Adrenal gland (tissue), 19 donors: ENCODE measurements at places on chromosomes 5 and 9.

GRCh38 chr5:39446231-39446630, 21.5 kb upstream of the DAB2 start:
- DNase-seq: no peak

DNA sequence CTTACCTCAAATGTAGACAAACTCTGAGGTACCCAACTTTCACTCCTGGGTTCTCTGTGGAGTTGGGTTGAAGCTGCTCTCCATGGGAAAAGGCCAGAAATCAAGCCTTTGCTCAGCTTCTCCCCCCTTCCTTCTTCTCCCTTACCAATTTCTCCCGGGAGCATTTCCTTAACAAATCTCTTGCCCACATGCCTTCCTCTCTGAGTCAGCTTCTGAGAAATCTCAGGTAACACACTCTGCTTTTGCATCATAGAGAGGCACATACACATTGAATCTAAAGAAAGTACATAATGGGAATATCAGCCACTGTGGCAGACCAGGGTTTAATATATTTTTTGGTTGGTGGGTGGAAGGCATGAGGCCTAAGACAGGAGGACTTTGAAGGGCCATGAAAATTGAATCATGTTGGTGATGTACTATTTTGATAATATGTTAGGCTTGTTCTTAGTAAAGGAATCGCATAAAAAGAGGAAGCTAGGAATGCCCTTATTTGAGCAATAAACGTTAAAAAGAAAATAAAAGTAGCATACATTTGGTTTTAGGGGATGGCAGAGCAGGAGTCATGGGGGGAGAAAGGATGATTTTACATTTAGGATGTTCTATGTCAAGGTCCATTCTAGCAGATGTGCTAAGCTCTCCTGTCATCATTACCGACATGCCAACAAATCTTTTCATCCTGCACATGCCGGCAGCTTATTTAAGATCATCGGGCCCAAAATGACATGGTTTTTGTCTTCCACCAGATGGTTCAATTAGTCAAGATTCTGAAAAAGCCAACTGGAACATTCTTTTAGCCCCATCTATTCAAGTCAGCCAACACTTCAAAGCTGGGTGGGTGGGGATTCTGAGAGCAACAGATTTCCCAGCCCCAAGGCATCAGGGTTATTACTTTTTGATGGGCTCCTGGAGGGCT, 199.5 kb upstream of the CLINT1 start:
- DNase-seq: no peak

- DNase-seq: no peak
These were observed 122.9 kb upstream of the DAB2 start for GRCh38 chr5:39547553-39548154.

- DNase-seq: no peak
These were observed 154.1 kb downstream of the SNX18 start for GRCh38 chr5:54671681-54672080.

GRCh38 chr5:179120951-179121666, 60.9 kb downstream of the ZNF354C start:
- DNase-seq: no peak

GRCh38 chr5:56126487-56127179, 106.5 kb downstream of the ANKRD55 start:
- DNase-seq: no peak

DNA sequence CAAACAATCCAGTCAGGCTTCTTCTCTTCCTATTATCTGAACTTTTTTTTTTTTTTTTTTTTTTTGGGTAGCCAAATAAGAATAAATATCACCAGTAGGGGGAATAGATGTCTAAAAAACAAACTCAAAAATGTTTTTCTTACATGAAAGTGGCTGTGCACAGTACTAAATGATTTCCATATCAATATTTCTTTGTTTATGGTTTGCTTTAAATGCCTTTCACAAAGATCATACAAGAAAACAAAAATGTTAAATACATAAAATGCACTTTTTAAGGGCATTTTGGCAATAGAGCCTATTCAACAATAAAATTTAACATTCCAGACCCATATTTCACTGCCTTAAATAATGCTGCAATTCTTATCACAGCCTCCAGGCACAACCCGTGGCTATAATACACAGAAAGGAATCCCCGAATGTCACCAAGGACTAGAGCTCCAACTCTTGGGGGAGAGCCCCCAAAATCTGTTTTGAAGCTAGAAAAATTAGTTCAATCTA, 91.1 kb upstream of the TBCA start:
- no peak for DNase-seq

DNA sequence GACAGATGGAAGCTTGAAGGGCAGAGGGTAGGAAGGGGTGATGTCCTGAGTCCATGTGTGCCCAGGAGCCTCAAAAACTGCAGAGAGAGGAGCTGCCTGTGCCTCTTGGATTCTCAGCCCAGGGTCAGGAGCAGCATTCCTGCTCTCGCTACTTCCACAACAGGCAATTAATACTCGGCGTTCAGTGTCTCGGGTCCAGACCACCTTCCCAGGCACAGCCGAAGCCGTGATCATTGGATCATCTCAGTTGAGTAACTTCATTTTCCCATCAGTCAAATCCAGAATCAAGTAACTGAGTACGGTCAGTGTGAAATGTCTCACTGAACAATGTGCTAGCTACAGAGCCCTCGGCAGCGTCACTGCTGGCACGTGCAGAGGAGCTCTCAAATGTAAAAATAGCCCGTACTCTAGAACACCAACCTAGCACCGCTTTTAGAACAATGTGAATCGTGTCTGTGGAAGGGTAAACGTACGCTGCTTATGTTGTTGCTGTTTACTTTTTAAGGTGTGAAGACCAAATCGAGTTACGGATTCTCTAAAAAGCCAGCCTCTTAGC, 63.5 kb upstream of the IRX4 start:
- DNase-seq: no peak

- no peak for DNase-seq
These were observed 333.3 kb downstream of the SEMA5A start for GRCh38 chr5:9212605-9213004.

DNA sequence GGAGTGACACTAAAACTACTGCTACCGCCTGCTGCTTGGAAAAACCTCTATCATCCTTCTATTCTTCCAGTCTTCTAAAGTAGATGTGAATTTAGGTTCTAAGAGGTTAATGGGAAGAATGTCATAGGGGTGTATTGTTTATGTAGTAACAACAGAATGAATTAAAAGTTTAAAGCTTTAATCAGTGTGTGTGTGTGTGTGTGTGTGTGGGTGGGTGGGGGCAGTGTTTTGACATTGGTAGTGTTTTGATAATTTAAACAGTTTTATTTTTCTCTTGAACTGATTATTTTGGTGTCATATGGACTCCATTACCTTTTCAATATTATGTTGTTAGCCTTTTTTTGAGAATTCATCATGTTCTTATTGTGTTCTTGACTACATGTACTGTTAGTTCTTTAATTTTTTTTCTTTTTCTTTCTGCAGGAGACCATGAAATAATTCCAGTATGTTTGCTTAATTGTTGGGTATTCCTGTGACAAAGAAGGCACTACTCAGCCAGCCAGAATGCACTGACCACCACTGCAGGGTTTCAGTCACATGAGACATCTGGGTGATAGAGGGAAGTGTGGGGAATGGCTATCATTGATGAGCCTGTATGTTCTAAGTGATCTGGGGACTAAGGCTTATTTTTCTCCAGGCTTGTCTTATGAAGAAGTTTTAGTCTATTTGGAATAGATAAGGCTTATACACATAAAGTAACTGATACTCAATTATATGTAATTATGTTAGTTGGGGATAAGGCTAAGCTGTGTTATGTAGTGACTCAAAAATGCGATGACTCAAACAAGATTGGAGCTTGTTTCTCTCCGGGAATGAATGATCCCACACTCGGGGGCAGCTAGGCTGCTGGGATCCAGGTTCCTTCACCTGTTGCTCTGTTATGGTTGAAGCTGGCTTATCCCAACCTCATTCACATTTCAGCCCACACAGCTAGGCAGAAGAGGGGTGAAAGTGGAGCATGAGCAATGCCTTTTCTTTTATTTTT, 50.2 kb upstream of the ACTBL2 start:
- DNase-seq: no peak

- no peak for DNase-seq
These were observed 2.7 kb upstream of the DCP2 start for GRCh38 chr5:112973904-112974303.

- DNase-seq: no peak
These were observed 82.5 kb upstream of the HMHB1 start for GRCh38 chr5:143729334-143729946.

GRCh38 chr9:137016436-137016835, 11.6 kb downstream of the ABCA2 start:
- no peak for DNase-seq

GRCh38 chr9:15191378-15191777, 115.6 kb downstream of the TTC39B start:
- no peak for DNase-seq

DNA sequence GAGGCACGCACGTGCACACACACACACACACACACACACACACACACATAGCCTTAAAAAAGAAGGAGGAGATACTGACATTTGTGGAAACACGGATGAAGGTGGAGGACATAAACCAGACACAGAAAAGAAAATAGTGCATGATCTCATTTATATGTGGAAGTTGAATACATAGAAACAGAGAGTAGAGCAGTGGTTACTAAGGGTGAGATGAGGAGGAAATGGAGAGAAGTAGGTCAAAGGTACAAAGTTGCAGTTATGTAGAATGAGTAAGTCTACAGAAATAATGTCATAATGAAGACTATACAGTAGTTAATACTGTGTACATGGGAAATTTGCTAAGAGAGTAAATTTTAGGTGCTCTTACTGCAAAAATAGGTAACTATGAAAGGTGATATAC, 412.2 kb upstream of the CDH9 start:
- DNase-seq: no peak

GRCh38 chr5:35954175-35954574, 15.8 kb upstream of the CAPSL start:
- DNase-seq: no peak

- DNase-seq: no peak
These were observed 29.0 kb downstream of the COL15A1 start for GRCh38 chr9:98972716-98973115.

DNA sequence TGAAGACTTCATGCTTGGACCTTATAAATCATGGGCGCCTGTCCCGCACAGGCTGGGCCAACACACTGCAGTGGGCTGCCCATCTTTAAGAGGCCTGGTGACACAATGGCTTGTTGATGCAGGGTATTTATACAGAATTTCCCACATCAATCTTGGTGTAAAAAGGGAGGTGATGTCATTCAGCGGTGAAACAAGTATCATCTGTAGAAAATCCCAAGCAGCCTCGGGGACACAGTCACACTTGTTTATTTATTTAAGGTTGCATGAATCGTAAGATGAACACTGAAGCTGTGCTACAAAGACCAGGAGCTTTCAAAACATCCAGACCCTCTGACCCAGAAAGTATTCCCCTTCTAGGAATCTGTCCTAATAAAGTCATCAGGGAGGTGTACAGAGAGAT, 40.5 kb downstream of the SMIM23 start:
- DNase-seq: no peak

- DNase-seq: no peak
These were observed 8.8 kb downstream of the TMEM171 start for GRCh38 chr5:73129143-73129542.

DNA sequence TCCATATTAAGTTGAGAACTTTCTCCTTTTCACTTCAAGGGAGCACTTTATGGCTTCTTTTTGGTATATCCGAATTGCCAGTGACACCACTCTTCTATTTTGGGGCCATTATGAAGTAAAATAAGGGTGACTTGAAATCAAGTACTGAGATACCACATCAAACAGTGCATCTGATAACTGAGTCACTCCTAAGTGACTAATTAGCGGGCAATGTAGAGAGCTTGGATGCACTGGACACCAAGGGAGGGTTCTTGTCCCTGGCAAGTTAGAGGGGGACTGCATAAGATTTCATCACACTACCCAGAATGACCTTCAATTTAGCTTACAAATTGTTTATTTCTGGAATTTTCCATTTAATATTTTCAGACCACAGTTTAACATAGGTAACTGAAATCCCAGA, 813.9 kb upstream of the CDH10 start:
- DNase-seq: no peak

DNA sequence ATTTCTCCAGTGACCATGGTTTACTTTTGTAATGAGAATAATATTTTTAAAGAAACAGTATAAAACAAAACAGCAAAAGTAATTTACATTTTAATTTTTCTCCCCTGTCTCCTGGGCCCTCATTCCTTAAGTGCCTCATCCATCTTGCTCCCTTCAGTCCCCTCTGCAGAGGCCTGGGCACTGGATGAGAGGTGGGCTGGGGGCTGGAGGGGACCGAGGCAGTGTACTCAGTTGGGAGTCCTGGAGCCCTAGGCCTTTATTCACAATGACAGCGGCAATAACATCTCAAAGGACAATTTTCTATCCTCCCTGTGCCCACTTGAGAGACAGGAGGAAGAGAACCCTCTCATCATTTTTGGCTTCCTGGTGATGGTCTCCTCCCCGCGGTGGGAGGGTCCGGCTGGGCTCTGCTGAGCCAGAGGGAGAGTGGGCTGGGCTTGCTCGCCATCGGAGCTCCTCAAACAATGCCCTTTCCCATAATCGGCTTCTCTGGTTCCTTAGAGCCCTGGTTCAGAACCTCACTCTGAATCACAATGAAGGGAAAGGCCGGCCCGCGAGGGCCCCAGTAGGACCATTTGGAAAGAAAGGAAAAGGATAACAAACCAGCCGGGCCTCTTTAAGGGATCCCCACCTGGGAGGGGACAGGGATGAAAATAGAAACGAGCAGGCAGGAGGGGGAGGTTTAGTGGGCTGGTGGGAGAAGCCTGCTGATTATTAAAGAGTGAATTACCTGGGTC, 9.7 kb upstream of the SMIM32 start:
- no peak for DNase-seq
